ENCODE measurements at places on chromosomes 1 and 21. TPM values are rescaled to one million over a fixed set of nuclear protein-coding genes. Genes with fewer than 3 reads are reported as not detected.

Gene INAVA
- 0.39 TPM for total RNA-seq

Gene PLA2G2C
- total RNA-seq, result 0.25 TPM

Gene UBQLN4
- 21.9 TPM for total RNA-seq

Gene IL19
- not detected for total RNA-seq

Gene PTPRC
- 697 TPM for total RNA-seq

Gene WNT3A
- not detected for total RNA-seq

Gene ATP5PB
- total RNA-seq, result 86.1 TPM

Gene RIPPLY3
- not detected for total RNA-seq

- H3K4me3 ChIP-seq, result no peak overlapping the region
- DNase-seq, result no peak
- H3K4me1 ChIP-seq, result peaks cover 6% of the 10 kb centered on the region
- H3K27ac ChIP-seq, result no peak overlapping the region
These were observed 67.8 kb upstream of the BCAR3 start for GRCh38 chr1:93749487-93749886.

GRCh38 chr1:118862755-118863154 lies 125.4 kb downstream of the TBX15 start:
- no peak overlapping the region for H3K4me3 ChIP-seq
- H3K36me3 ChIP-seq, result no peaks in the 10 kb centered on the region
- no peak for DNase-seq
- H3K27me3 ChIP-seq, result no peaks in the 10 kb centered on the region
- no peaks in the 10 kb centered on the region for H3K4me1 ChIP-seq
- H3K27ac ChIP-seq, result no peak overlapping the region

GRCh38 chr21:39452970-39453342 lies 1.2 kb downstream of the SH3BGR start:
- no peak overlapping the region for H3K4me3 ChIP-seq
- H3K36me3 ChIP-seq, result no peaks in the 10 kb centered on the region
- H3K27ac ChIP-seq, result no peak overlapping the region
- no peak for DNase-seq

GRCh38 chr1:103477101-103477500 lies 48.4 kb upstream of the RNPC3 start:
- no peak for DNase-seq
- no peaks in the 10 kb centered on the region for H3K4me1 ChIP-seq

- H3K36me3 ChIP-seq, result peaks cover 5% of the 10 kb centered on the region
- H3K4me3 ChIP-seq, result no peak overlapping the region
- DNase-seq, result no peak
- peaks cover 10% of the 10 kb centered on the region for H3K27me3 ChIP-seq
These were observed 13.9 kb upstream of the CD53 start for GRCh38 chr1:110859062-110859461.

GRCh38 chr1:59242370-59242769 lies 54.5 kb upstream of the FGGY start:
- no peaks in the 10 kb centered on the region for H3K4me1 ChIP-seq
- H3K27ac ChIP-seq, result no peak overlapping the region
- H3K4me3 ChIP-seq, result no peak overlapping the region
- no peak for DNase-seq
- H3K36me3 ChIP-seq, result no peaks in the 10 kb centered on the region

DNA sequence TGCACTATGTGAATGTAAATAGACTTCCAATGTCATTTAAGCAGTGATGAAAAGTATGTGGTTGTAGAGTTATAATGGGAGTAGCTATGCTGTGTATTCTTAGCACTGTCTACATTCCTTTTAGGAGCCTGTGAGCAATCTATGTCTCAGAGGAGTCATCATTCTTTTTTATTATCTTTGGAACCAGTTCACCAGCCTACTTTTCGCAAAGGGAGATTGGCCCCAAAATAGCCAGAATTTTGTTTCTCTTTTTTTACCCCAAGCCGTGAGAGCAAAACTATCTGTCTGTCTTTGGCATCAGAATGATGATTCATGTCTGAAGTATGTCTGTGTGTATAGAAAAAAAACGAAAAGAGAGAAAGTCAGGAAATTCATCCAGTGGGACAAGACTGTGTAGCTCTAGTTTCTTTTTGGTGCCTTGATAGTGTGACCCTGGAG lies 44.2 kb downstream of the OSBPL9 start:
- DNase-seq, result no peak
- peaks cover 8% of the 10 kb centered on the region for H3K36me3 ChIP-seq
- no peak overlapping the region for H3K27ac ChIP-seq
- H3K27me3 ChIP-seq, result no peaks in the 10 kb centered on the region
- H3K4me3 ChIP-seq, result no peak overlapping the region
- peaks cover 10% of the 10 kb centered on the region for H3K4me1 ChIP-seq

- peaks cover 3% of the 10 kb centered on the region for H3K36me3 ChIP-seq
- peaks cover 13% of the 10 kb centered on the region for H3K27me3 ChIP-seq
- no peak for DNase-seq
- no peaks in the 10 kb centered on the region for H3K4me1 ChIP-seq
These were observed 20.6 kb upstream of the LAMC2 start for GRCh38 chr1:183165456-183165855.

DNA sequence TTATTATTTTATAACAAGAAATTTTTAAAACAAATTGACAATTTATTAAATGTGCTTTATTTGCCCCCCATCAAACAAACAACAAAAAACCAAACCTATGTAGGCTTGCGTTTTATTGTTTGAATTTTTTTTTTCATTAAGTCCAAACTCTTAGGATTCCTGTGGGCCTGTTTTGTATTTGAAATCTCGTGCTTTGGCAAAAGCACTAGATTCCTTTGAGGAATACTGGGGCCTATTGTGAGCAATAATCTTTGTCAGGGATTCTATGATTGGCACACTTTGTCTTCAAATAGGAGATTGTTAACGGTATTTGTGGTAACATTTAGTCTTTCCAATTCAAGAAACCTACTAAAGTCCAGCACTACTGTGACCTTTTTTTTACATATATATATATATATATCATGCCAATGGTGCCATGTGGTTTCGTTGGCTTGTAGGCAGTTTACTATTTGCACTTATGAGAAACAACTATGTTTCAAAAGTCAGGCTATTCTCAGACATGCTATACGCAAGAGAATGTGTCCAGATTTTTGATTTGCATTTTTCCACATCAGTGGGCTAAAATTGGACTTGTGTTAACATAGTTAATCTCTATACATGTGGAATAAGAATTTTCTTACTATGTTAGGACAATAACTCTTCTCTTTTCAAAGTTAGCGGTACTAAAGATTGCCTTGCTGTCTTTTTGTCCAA lies 70.4 kb upstream of the GREM2 start:
- no peak for DNase-seq
- H3K27ac ChIP-seq, result no peak overlapping the region
- H3K36me3 ChIP-seq, result no peaks in the 10 kb centered on the region
- peaks cover 1% of the 10 kb centered on the region for H3K4me1 ChIP-seq

DNA sequence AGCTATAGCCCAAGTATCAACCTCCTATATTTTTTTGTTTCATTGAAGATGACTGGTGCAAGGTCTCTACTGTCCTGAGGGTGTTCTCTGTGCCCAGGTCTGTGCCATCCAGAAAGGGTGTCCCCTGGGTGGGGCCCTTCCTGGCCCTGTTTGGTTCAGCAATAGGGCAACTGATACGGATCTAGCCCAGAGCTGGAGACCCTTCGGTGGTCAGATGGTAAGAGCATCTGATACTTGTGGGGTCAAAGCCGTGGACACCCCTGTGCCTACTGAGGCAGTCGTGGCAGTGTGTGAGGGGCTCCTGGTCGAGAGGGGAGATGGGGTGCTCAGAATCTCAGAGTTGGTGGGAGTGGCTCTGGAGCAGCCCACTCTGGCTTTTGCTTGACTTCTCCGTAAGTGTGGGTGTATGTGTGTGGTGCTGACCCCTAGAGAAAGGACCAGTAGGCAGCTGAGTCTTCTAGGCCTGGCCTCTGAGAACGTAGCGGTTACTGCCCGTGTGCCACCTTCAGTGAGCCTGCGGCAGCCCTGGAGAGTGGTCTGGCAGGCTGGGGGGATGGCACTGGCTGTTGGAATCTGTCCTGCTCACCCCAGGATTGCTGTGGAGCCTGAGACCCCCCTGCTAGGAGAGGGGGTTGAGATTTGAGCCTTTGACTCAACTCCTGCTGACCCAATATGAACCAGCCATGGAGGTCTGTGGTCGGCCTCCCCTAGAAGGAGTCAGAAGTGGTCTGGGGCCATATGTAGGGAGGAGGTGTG lies 2.7 kb downstream of the AMPD2 start:
- peak overlapping the region; percentile 99 for H3K4me3 ChIP-seq
- H3K36me3 ChIP-seq, result peaks cover 4% of the 10 kb centered on the region
- no peaks in the 10 kb centered on the region for H3K27me3 ChIP-seq
- peak overlapping the region; percentile 98 for H3K27ac ChIP-seq
- DNase-seq, result no peak
- peaks cover 59% of the 10 kb centered on the region for H3K4me1 ChIP-seq

- no peak overlapping the region for H3K27ac ChIP-seq
- H3K4me1 ChIP-seq, result peaks cover 5% of the 10 kb centered on the region
- no peak for DNase-seq
- peaks cover 77% of the 10 kb centered on the region for H3K27me3 ChIP-seq
These were observed 6.2 kb downstream of the DISP3 start for GRCh38 chr1:11485191-11485590.

GRCh38 chr1:205786601-205787000 lies 11.3 kb upstream of the RAB29 start:
- H3K27me3 ChIP-seq, result no peaks in the 10 kb centered on the region
- no peak for DNase-seq
- H3K4me1 ChIP-seq, result peaks cover 11% of the 10 kb centered on the region
- H3K36me3 ChIP-seq, result peaks cover 9% of the 10 kb centered on the region
- no peak overlapping the region for H3K27ac ChIP-seq

DNA sequence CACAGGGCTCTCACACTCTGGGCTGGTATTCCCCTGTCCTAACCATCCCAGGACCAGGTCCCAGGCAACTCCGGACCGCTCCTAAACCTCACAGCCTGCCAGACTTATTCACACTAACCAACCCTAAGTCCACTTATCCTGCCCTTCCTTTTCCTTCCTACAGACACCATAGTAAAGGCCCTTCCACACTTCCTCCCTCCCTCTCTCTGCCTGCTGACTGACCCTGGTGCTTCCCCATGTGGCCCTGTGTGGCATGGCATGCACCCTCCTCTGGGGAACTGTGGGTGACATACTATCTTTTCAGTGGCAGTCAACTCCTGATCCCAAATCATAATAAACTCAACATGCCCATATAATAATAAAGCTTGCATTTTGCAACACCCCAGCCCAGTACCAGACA lies 155.1 kb upstream of the DNAH14 start:
- peaks cover 2% of the 10 kb centered on the region for H3K36me3 ChIP-seq
- H3K27me3 ChIP-seq, result peaks cover 39% of the 10 kb centered on the region
- H3K27ac ChIP-seq, result no peak overlapping the region
- peaks cover 2% of the 10 kb centered on the region for H3K4me1 ChIP-seq
- DNase-seq, result no peak

GRCh38 chr1:198560161-198560560 lies 19.7 kb upstream of the ATP6V1G3 start:
- no peaks in the 10 kb centered on the region for H3K27me3 ChIP-seq
- no peak overlapping the region for H3K4me3 ChIP-seq
- no peak for DNase-seq
- H3K4me1 ChIP-seq, result peaks cover 40% of the 10 kb centered on the region
- H3K36me3 ChIP-seq, result no peaks in the 10 kb centered on the region
- H3K27ac ChIP-seq, result no peak overlapping the region

DNA sequence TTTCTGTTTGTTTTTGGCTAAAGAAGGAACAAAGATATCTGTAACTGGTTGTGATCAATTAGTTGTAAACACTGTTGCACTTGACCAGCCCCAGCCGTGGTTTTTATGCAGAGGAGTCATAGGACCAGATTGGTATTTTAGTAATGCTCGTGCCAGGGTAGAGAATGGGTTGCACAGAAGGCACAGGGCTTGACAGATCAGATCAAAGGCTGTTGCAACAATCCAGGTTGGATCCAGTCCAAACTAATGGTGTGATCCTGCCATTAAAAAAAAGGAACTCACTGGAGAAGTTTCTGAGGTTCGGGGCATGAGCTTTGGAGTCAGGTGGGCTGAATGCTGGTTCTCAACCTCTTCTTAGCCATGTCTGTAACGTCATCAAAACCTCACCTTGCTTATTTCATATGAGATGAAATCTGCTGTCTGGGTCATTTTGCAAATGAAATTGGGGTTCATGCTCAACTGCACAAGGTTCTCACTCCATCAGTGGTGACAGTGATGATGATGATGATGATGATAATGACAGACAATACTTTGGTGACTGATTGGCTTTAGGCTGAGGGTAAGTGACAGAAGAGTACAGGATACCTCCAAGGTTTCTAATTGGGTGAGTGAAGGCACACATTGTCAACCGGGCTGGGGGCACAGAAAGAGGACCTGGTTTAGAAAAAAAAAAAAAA lies 43.1 kb downstream of the ZNF281 start:
- H3K36me3 ChIP-seq, result peaks cover 7% of the 10 kb centered on the region
- H3K27ac ChIP-seq, result no peak overlapping the region
- no peak for DNase-seq
- no peak overlapping the region for H3K4me3 ChIP-seq
- H3K27me3 ChIP-seq, result no peaks in the 10 kb centered on the region
- no peaks in the 10 kb centered on the region for H3K4me1 ChIP-seq

DNA sequence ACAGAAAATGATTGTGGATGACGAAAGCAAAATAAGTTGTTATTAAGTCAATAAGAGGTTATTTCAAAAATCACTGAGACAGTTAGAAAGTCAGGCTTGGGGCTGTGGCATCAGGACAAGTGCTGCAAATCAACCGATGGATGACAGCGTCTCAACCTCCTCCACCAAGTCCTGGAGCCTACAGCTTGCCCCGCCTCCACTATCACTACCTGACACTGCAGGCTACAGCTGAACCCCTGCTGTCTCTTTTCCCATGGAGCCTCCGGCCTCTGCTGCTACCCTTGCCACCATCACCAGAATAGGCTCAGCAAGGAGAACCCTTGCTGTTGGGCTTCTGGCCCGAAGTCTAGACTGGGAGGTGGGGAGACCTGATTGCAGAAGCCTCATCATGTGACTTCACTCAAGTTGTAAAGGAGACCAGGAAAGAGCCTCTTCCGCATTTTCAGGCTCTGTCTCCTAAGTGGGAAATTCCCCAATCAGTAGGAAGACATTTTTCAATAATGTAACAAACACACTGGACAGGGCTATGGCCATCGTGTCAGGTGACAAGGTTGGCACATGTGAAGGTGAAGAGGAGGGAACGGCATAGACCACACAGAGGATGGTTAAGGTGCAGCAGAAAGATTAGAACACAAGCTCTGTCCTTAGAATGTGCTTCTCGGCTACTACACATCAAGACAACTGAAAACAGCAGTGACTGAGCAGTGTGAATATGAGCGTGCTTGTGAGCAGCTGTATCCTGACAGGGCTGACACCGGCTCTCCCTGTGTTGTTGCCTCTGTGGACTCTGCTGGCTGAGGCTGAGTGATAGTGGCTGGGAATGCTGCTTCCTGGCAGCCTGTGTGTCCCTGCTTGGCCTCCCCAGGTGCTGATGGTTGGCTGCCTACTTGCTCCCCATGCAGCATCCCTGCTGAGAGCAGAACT lies 660.7 kb downstream of the PTPRU start:
- peaks cover 7% of the 10 kb centered on the region for H3K4me1 ChIP-seq
- H3K4me3 ChIP-seq, result no peak overlapping the region
- no peak overlapping the region for H3K27ac ChIP-seq
- peaks cover 8% of the 10 kb centered on the region for H3K36me3 ChIP-seq
- H3K27me3 ChIP-seq, result peaks cover 74% of the 10 kb centered on the region
- DNase-seq, result no peak

All from T-helper 17 cell (primary cell).